ENCODE measurements at places on chromosomes 3 and 15. TPM values are rescaled to one million over a fixed set of nuclear protein-coding genes. Genes with fewer than 3 reads are reported as not detected.

Gene C3orf49
- not detected for total RNA-seq

Gene CNTN4
- total RNA-seq, result not detected

Gene SLC12A8
- total RNA-seq, result 1.8 TPM

Gene OR5AC2
- total RNA-seq, result not detected

Gene MCF2L2
- total RNA-seq, result 0.13 TPM

Gene HCLS1
- 0.08 TPM for total RNA-seq

Gene ISLR2
- 0.18 TPM for total RNA-seq

Gene XCR1
- total RNA-seq, result not detected

Gene CCK
- total RNA-seq, result 2.1 TPM

Gene NR2C2
- 15.8 TPM for total RNA-seq

Gene CFAP100
- not detected for total RNA-seq

Gene POLR2M
- total RNA-seq, result 56.8 TPM

Gene BFSP2
- total RNA-seq, result not detected

Gene PARP15
- total RNA-seq, result not detected

Gene PRC1
- total RNA-seq, result 197 TPM

Gene DOCK3
- 0.36 TPM for total RNA-seq

Gene PLAAT1
- total RNA-seq, result 0.13 TPM

Gene C2CD4A
- total RNA-seq, result 0.10 TPM

Gene NAALADL2
- total RNA-seq, result not detected

Gene TMEM212
- not detected for total RNA-seq

Gene GATM
- total RNA-seq, result 3.2 TPM

Gene MORC1
- total RNA-seq, result not detected

Gene CPNE4
- total RNA-seq, result 6.8 TPM

Gene CHRM5
- total RNA-seq, result 0.02 TPM

Gene MKRN2OS
- not detected for total RNA-seq

Gene GOLGA8M
- total RNA-seq, result 0.07 TPM

Gene TRPM1
- total RNA-seq, result not detected

Gene POPDC2
- total RNA-seq, result 0.44 TPM

Gene CMTM8
- total RNA-seq, result 9.8 TPM

Gene LRRC28
- total RNA-seq, result 12.9 TPM

Gene MST1R
- 7.5 TPM for total RNA-seq

Gene ITIH1
- total RNA-seq, result not detected

Gene MESP1
- 6.8 TPM for total RNA-seq

Gene UBA7
- 0.23 TPM for total RNA-seq

Gene SLC22A14
- total RNA-seq, result 0.05 TPM

Gene C3orf20
- total RNA-seq, result 0.08 TPM

Gene ADPGK
- 77.1 TPM for total RNA-seq

Gene AMIGO3
- 1.2 TPM for total RNA-seq

Gene NGRN
- 102 TPM for total RNA-seq

Gene CEP19
- 2.9 TPM for total RNA-seq

Gene SLC28A2
- total RNA-seq, result not detected

Gene UMPS
- 50.8 TPM for total RNA-seq

Gene ATP13A4
- total RNA-seq, result not detected

Gene TNFSF10
- total RNA-seq, result not detected

Gene CAPN3
- 0.80 TPM for total RNA-seq

Gene GOLGA8G
- not detected for total RNA-seq

Gene SPINT1
- total RNA-seq, result 0.82 TPM

Gene ZNF639
- 20.6 TPM for total RNA-seq
